ENCODE measurements at places on chromosomes 16 and 17.
A peak's percentile ranks its signal among the peaks of the same experiment; 100 is the strongest.

GRCh38 chr16:71627731-71628181, 1.8 kb downstream of the MARVELD3 start:
- no peak for DNase-seq

DNA sequence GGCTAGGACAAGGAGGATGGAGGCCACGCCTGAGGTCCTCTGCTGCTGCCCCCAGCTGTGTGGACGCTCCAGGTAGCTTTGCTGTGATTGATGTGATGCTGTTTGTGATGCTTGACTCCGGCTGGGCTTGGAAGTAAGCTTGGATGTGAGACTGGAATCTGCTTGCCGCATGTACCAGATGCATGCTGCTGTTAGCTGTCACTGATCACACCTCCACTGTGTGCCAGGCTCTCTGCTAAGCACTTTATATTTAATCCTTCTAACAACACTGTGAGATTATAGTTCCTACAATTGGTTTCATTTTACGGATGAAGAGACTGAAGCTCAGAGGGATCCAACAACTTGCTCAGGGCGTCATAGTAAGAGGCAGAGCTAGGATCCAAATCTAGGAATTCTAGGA, 23.5 kb downstream of the SNX29 start:
- DNase-seq: no peak

- no peak for DNase-seq
These were observed 54.1 kb downstream of the VAC14 start for GRCh38 chr16:70746708-70747424.

GRCh38 chr17:67138392-67138791, 94.0 kb downstream of the CACNG1 start:
- no peak for DNase-seq

GRCh38 chr16:78098595-78099270, 721 bp upstream of the WWOX start:
- DNase-seq: no peak

DNA sequence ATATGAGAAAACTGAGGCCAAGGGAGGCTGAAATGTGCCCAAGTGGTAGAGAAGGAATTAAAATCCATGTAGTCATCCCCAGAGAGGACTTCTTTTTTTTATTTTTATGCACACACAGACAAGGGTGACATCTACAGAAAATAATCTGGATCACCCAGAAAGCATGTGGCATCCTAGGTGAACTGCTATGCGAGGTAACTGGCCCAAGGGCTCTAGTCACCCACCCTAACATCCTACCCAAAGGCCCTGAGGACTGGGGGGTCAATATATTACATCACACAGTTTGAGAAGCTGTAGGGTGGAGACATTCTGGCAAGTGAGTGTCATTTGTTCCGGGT, 23.3 kb downstream of the TEX14 start:
- no peak for DNase-seq

GRCh38 chr17:4898927-4899326, 409 bp upstream of the C17orf107 start:
- DNase-seq: no peak

DNA sequence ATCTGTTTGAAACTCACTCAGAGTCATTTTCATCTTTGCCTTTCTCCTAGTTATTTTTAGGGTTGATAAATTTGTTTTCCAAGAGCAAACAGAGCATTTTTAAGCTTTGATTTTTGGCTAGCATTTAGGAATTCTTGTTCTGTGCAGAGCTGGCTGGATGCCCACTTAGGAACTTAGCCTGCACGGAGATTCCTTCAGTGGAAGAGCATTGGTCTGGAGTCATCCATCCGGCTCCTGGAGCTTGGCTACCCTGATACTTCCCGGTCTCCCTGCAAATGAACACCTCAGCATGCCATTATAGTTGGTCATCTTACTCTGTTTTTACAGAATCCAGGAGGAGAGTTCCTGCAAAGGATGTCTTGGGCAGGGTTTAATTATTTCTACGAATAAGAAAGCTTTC, 57.1 kb downstream of the SPECC1 start:
- DNase-seq: no peak

DNA sequence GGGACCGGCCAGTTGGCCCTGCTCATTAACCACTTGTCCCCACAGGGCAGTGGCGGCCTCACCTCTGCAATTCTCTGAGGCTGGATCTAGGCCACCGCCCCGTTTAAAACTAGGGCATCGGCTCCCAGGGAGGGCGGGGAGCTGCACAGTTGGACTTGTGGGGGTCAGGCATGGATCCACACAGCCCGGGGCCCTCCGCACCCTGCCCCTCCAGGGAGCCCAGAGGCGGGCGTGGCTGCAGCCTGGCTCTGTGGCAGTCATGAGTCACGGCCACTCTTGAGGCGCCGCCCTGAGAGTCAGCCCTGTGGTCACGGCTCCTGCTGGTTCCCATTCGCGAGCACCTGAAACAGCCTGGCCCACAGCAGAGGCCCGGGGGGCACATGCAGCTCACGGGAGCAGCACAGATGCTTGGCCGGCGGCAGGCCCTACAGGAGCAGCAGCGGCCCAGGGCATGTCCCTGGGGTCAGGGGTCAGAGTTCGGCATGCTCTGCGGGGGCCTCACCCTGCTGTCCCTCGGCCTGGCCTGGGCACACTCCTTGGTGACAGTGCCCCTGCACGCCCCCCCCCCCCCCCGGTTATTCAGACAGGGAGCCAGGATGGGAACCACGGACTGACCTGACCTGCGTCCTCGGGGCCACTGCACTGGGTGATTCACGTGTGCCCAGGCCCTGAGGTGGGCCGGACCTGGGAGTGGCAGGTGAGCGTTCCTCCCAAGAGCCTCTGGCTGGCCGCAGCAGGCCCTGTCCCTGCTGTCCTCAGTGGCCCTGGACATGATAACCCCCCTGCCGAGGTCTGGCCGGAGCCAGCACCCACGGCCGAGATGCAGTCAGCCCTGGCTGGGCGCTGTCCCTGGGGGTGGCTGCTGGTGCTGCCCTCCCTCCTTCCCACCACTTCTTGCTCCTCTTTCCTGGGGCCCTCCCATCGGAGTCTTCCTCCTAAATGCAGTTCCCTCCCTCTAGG, 8.2 kb downstream of the CAPN15 start:
- no peak for DNase-seq

DNA sequence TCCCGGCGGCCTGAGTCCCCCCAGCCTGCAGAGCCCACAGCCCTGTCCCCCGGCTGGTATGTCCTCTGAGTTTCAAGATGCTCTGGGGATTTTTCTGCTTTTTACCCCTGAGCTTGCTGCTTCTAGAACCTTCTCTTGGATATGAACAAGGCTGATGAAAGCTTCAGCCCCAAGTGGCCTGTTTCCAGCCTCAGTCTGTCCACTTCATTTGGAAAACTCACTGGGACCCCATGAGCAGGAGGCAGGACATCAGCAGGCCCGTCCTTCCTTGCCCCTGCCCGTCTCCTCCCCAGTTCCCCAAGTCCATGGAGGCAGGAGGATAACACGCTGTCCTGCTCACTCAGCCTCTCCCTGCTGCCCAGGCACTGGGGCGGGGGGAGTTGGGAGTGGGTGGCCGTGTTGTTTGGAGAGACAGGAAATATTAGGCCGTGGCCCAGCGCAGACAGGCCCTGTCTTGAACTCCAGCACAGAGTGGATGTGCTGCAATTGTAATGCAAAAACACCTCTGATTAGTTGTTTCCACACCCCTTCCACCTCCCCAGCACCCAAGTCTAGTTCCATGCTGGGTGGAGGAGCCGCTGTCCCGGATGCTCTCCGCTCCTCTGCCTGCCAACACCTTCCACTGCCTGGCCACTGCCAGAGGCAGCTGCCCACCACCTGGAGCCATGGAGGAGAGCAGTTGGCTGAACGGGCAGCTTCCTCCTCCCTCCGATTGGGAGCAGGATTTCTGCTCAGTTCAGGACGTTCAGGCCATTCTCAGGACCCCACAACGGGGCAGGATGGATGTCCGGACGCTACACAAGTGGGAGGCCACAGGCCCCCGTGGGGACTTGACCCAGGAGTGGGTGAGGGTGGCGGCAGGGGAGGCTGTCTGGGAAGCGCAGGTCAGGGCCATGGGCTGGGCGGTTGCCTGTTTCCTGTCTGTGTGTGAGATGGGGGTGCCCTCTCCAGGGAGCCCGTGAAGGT, 216.9 kb upstream of the GSE1 start:
- DNase-seq: no peak

DNA sequence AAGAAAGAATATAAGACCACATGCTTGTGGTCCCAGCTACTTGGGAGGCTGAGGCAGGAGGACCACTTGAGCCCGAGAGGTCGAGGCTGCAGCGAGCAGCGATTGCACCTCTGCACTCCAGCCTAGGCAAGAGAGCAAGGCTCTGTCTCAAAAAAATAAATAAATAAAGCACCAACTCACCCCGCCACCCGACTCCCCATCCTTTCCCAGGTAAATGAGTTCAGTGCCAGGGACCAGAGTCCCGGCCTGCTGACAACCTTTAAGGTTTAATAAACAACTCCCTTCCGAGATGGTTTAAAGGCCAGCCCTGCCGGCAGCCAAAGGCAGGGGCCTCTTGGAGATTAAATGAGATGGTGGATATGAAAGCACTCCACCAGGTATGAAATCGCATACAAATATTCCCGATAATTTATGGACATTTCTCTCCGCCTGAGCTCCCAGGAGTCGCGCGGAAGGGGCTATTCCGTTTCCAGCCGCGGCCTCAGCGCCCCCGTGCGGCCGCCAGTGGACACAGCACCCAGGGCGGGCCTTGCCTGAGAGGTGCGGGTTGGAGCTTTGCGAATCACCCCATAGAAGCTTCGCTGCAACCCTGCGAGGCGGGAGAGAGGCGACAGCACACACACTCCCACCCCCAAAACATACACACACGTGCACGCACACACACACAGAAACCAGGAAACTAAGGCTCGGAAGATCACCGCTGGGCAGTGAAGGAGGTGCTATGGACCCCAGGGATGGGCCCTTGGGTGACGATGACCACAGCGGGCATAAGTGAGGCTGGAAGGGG, 4.0 kb upstream of the RPL38 start:
- peak; percentile 58 for DNase-seq

- DNase-seq: no peak
These were observed 51.7 kb downstream of the NXN start for GRCh38 chr17:927611-928461.

GRCh38 chr17:78993241-78993956, 13.7 kb upstream of the LGALS3BP start:
- peak; percentile 40 for DNase-seq

DNA sequence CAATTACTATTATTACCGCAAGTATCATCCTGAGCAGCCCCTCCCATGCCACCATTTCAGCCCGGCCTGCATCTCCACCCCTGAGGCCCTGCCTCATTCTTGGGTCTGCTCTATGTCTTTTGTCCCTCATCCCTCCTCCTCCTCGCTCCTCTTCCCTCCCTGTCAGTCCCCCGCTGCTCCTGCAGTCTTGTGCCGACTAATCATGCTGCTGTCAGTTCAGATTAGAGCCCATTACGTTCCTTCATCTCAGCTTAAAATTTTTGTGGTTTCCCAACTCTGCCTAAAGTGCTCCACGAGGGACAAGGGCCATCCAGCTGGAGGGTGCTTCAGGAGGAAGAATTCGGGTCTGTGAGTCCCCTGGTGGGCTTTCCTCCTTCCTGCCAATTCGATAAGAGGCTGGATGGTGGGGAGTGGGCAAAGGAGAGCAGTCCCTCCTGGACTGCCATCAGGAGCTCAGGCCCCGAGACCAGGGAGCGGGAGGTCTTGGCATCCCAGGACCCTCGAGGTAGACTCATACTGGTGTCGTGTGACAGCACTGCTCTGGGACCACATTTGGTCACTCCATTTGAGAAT, 32.9 kb upstream of the GOSR2 start:
- DNase-seq: no peak

GRCh38 chr16:89357055-89357816, 133.1 kb downstream of the ANKRD11 start:
- DNase-seq: peak; percentile 66

GRCh38 chr16:74107795-74108610, 188.6 kb upstream of the PSMD7 start:
- DNase-seq: no peak

DNA sequence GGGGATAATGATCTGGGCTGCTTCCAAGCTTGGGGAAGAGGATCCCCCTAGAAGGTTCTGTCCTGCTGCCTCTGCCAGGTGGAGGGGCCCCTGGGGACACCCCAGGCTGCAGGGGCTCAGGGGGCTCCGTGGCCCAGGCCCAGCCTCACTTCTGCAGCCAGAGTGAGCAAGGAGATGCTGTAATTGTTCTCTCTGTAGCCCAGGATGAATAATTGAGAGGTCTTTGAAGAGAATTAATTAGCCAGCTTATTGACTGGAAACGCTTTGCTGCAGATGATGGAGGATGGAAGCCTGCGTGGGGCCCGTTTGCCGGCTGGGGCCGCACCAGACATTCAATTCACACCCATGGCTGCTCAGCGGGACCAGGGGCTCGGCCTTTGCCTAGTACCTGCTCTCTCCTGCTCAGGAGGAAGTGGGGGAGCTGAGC, 38.5 kb downstream of the TMEM235 start:
- no peak for DNase-seq

DNA sequence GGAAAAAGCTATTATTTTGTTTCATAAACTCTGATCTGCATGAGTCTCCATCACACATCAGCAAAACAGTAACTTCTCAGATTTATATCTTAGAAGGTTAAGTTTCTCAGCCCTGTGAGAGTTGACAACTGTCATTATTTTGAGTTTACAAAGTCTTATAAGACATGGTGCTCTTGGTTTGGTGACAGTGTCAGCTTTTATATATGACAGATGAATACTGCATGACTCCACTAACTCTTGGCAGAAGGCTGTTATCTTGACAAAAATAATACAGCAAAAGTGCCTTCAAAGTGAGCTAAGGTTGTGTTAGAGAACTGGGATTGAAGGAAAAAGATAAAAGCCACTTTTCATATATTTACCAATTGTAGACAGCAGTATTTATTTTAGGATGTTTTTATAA, 528.4 kb upstream of the SOX9 start:
- DNase-seq: no peak

DNA sequence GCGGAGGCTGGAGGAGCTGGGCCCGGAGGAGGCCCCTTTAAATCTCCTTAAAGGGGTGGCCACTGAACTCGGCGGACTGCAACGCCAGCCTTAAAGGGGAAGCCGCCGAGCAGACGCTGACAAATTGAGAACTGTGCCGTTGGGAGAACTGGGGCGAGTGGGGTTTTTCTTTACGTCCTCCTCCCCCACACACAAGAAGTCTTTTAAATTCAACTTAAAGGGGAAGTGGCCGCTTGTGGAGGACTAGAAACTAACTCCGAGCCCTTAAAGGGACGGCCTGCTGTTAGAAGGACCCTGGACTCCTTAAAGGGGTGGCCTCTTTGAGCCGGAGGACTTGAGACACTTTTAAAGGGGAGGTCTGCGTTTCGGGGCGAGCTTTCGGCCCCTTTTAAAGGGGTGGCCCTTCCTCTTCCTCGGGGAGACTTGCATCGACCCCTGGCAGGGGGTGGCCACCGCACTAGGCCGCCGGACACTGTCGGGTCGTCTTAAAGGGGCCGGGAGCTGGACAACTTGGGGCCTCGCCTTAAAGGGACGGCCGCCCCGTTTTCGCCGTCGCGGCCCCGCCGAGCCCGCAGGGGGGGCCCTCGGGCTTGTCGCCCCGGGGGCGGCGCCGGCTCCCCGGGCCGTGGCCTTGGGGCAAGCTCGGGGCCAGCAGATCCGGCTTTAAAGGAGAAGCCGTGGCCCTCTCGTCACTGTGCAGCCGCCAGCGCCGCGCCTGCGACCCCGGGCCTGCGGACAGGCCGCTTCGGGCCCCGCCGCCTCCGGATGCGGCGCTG, 688 bp downstream of the FBRS start:
- no peak for DNase-seq

Data from activated T-cell treated with anti-CD3 and anti-CD28 coated beads, Interleukin-2, amount 50 U/mL, for 4 hours (primary cell).